ENCODE measurements at places on chromosomes 16 and 17. TPM values are rescaled to one million over a fixed set of nuclear protein-coding genes. Genes with fewer than 3 reads are reported as not detected.

Gene RILP
- total RNA-seq: 9.5 TPM

Gene ABCA8
- total RNA-seq: not detected

Gene NACA2
- not detected for total RNA-seq

Gene MRM1
- total RNA-seq: 9.7 TPM

Gene ACTG1
- 6,098 TPM for total RNA-seq

Gene RAMP2
- total RNA-seq: 0.49 TPM

Gene KIF19
- total RNA-seq: under 0.01 TPM

Gene TSPAN10
- 0.74 TPM for total RNA-seq

Gene TMC5
- 0.21 TPM for total RNA-seq
